A673 (cell line): ENCODE measurements at places on chromosomes 6 and 20. TPM values are rescaled to one million over a fixed set of nuclear protein-coding genes. Genes with fewer than 3 reads are reported as not detected.

- H3K36me3 ChIP-seq: no peaks in the 10 kb centered on the region
- H3K27ac ChIP-seq: no peak overlapping the region
- H3K27me3 ChIP-seq: no peaks in the 10 kb centered on the region
- peak; percentile 58 for DNase-seq
Observed at GRCh38 chr6:131451321-131452144, 121.5 kb upstream of the ARG1 start.

DNA sequence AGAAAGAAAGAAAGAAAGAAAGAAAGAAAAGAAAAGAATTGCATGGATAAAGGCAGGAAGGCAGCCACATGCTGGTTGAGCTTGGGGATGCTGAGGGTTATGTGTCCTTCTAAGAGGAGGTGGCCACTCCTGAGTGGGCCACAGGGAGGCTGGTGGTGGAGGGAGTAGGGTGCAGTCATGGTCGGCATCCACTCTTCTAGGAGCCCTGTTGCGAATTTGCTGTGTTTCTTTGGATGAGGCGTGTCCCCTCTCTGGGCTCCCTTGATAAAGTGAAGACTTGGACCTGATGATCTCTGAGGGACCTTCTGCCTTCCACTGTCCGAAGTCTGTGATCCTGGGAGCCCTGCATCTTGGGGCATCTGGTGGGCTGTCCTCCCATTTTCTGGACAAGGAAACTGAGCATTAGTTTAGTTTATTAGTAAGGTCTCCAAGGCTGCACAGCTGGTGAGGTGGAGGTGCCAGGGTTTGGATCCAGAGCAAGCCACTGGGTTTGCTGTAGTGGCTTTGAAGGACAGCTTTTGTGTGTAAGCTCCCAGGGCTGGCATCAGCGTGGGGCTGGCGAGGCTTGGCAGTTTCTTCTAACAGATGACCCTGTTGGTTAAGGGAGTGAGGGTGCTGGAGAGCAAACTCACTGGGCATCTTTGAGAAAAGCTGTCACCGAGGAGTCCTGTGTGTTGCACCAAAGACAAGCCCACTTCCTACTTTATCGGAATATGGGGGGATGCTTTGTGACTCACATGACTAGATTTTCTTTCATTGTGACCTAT lies 4.3 kb downstream of the DLGAP4 start:
- peaks cover 21% of the 10 kb centered on the region for H3K27me3 ChIP-seq
- DNase-seq: no peak

- no peaks in the 10 kb centered on the region for H3K27me3 ChIP-seq
- DNase-seq: peak; percentile 76
- no peak overlapping the region for H3K27ac ChIP-seq
- H3K4me1 ChIP-seq: no peaks in the 10 kb centered on the region
- H3K4me3 ChIP-seq: no peak overlapping the region
Observed at GRCh38 chr20:57791966-57792365, 82.2 kb upstream of the PMEPA1 start.

Gene GSTA1
- total RNA-seq: not detected in 2 replicates

DNA sequence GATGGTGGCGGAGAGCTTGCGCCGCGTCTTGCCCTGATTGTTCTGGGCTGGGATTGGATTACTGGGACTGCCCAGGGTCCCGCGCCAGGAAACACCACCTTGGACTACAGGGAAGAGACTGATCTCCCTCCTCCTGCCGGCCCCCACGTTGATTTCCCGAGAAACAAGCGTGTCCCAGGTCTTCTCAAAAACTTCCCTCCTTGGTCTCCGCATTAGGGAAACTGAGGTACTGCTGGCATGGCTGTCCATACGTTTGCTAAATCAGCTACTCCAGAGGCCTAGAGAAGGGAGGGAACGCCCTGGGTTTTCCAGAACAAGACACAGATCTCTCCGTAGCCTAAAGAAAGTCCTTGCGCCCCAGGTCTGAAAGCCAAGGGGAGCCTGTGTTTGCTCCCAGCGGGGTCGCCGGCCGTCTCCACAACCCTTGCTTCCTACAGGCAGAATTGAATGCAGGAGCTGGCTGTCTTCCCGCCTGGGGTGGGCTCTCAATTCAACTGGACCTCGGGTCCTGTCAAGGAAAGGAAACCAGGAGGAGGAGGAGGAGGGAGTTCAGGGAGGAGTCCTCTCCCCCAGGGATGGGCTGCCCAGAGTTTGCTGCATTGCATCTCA lies 29.2 kb downstream of the TFAP2A start:
- no peak overlapping the region for H3K27ac ChIP-seq
- peaks cover 18% of the 10 kb centered on the region for H3K4me1 ChIP-seq
- H3K27me3 ChIP-seq: no peaks in the 10 kb centered on the region
- DNase-seq: no peak
- H3K36me3 ChIP-seq: no peaks in the 10 kb centered on the region
- H3K4me3 ChIP-seq: no peak overlapping the region

- peaks cover 11% of the 10 kb centered on the region for H3K4me1 ChIP-seq
- no peak overlapping the region for H3K27ac ChIP-seq
- H3K36me3 ChIP-seq: no peaks in the 10 kb centered on the region
Observed at GRCh38 chr20:63855363-63856097, 5.8 kb upstream of the ABHD16B start.

Gene RBM24
- 0.24 and 0.55 TPM in 2 replicates for total RNA-seq
